ENCODE measurements at places on chromosomes 16 and 17. TPM values are rescaled to one million over a fixed set of nuclear protein-coding genes. Genes with fewer than 3 reads are reported as not detected.

Gene VTN
- polyA plus RNA-seq: 14.6 TPM

DNA sequence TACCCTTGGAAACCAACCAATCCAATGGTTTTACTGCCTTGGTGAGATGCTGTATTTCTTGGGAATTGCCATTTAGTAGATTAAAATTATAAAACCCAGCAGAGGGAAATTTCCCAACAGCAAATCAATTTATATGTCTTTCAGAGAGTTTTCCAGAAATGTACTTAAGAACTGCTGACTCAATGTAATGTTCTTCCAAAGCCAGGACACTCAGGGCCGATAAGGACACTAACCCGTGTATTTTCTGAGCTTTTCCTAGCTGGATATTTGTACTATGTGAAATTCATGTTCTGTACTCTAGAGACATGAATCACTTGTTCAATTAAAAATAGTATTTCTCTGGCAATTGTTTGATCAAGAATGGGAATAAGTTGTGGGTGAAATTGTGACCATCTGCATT lies 121.4 kb downstream of the KCNJ2 start:
- no peaks in the 10 kb centered on the region for H3K27me3 ChIP-seq
- H3K36me3 ChIP-seq: no peaks in the 10 kb centered on the region
- DNase-seq: no peak
- no peak overlapping the region for H3K4me3 ChIP-seq
- no peaks in the 10 kb centered on the region for H3K4me1 ChIP-seq
- H3K27ac ChIP-seq: no peak overlapping the region

- H3K36me3 ChIP-seq: no peaks in the 10 kb centered on the region
- H3K4me3 ChIP-seq: no peak overlapping the region
- no peak for DNase-seq
- H3K4me1 ChIP-seq: no peaks in the 10 kb centered on the region
Observed at GRCh38 chr17:16999931-17000625, 28.2 kb upstream of the TNFRSF13B start.

DNA sequence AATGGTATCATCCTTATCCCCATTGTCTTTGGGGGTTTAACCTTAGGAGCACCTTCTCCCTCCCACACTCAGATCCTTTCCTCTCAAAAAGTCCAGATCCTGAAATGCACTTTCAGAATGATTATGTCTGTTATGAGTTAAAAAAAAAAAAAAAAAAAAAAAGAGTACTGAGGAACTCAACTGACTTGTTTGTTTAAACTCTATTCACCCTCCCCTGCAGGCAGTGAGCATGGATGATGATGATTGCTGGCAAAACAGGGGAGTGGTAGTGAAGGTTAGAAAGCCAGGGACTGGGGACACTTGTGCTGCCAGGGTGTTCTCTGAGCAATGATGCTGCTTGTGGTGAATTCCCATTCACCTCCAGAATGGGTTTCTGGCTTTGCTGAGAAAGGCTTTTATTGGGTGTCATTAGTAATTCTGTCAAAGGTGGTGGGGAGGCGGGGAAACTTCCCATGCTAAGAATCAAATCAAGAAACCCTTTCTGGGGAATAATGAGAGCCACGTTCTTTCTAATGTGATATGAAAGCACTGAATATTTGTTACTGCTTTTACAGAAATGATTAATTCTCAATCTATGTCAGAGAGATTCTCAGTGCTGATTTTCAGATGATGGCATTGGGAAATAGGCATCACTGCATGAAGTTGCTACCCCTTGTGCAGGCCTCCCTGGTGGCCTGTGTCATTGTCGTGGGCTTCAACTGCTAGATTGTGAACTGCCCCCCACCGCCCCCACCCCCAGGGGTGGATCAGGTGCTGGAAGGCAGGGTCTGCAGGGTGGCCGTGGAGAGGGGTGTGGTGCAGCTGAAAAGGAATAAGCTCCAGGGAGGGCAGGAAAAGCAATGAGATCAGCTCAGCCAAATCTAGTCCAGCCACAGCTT lies 14.1 kb downstream of the CCL4 start:
- H3K27ac ChIP-seq: no peak overlapping the region
- H3K36me3 ChIP-seq: no peaks in the 10 kb centered on the region
- no peaks in the 10 kb centered on the region for H3K4me1 ChIP-seq
- H3K4me3 ChIP-seq: no peak overlapping the region
- peaks cover 3% of the 10 kb centered on the region for H3K27me3 ChIP-seq

GRCh38 chr17:53543472-53543871 lies 279.3 kb upstream of the KIF2B start:
- H3K27ac ChIP-seq: no peak overlapping the region
- H3K27me3 ChIP-seq: no peaks in the 10 kb centered on the region
- no peaks in the 10 kb centered on the region for H3K36me3 ChIP-seq

Gene CIBAR2
- polyA plus RNA-seq: not detected

Gene UBE2O
- 17.3 TPM for polyA plus RNA-seq

DNA sequence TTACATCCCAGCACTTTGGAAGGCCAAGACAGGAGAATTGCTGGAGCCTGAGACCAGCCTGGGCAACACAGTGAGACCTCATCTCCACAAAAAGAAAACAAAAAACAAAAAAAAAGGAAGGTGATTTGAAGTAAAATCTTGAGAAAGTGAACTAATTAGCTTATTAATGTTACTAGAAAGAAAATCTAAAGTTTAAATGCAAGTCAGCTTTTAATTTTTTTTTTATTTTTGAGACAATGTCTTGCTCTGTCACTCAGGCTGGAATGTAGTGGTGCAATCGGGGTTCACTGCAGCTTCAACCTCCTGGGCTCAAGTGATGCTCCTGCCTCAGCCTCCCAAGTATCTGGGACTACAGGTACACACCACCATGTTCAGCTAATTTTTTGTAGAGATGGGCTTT lies 3.5 kb upstream of the CTCF start:
- no peak for DNase-seq
- no peaks in the 10 kb centered on the region for H3K36me3 ChIP-seq
- peaks cover 6% of the 10 kb centered on the region for H3K4me1 ChIP-seq
- no peak overlapping the region for H3K4me3 ChIP-seq
- H3K27me3 ChIP-seq: no peaks in the 10 kb centered on the region
- no peak overlapping the region for H3K27ac ChIP-seq

Gene VPS35
- polyA plus RNA-seq: 6.6 TPM

DNA sequence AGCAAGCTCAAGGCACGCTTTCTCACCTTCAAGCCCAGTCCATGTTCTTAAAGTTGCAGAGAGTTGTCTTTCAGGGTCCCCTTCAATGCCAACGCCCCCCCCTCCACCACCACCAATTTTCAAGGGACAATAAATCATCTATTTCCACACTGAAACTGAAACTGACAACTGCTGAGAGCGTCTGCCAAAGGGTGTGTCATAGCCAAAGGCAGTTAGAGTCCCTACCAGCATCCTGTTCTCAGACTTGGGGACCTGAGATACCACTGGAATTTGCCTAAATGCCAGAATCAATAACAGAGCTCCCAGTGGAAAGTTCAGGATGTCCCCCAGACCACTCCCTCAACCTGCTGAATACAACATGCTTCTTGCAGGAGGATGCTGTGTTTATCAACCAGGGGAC lies 133.2 kb upstream of the SOX9 start:
- DNase-seq: no peak
- H3K36me3 ChIP-seq: no peaks in the 10 kb centered on the region
- no peak overlapping the region for H3K4me3 ChIP-seq
- no peaks in the 10 kb centered on the region for H3K4me1 ChIP-seq

Gene MPP2
- 1.9 TPM for polyA plus RNA-seq

Gene TBC1D3E
- polyA plus RNA-seq: not detected

Gene SLC35G6
- polyA plus RNA-seq: not detected

Gene KRTAP4-5
- polyA plus RNA-seq: not detected

GRCh38 chr16:90007015-90007414 lies 12.2 kb downstream of the DBNDD1 start:
- no peak for DNase-seq
- no peaks in the 10 kb centered on the region for H3K36me3 ChIP-seq
- no peaks in the 10 kb centered on the region for H3K4me1 ChIP-seq
- no peak overlapping the region for H3K27ac ChIP-seq

GRCh38 chr17:45143767-45144198 lies 4.5 kb upstream of the HEXIM1 start:
- H3K4me1 ChIP-seq: peaks cover 5% of the 10 kb centered on the region
- H3K4me3 ChIP-seq: no peak overlapping the region
- H3K27me3 ChIP-seq: no peaks in the 10 kb centered on the region
- no peaks in the 10 kb centered on the region for H3K36me3 ChIP-seq
